ENCODE measurements at places on chromosomes 3 and 15.

- no peak for DNase-seq
Measured at GRCh38 chr3:170553788-170554757, 31.8 kb downstream of the SLC7A14 start.

DNA sequence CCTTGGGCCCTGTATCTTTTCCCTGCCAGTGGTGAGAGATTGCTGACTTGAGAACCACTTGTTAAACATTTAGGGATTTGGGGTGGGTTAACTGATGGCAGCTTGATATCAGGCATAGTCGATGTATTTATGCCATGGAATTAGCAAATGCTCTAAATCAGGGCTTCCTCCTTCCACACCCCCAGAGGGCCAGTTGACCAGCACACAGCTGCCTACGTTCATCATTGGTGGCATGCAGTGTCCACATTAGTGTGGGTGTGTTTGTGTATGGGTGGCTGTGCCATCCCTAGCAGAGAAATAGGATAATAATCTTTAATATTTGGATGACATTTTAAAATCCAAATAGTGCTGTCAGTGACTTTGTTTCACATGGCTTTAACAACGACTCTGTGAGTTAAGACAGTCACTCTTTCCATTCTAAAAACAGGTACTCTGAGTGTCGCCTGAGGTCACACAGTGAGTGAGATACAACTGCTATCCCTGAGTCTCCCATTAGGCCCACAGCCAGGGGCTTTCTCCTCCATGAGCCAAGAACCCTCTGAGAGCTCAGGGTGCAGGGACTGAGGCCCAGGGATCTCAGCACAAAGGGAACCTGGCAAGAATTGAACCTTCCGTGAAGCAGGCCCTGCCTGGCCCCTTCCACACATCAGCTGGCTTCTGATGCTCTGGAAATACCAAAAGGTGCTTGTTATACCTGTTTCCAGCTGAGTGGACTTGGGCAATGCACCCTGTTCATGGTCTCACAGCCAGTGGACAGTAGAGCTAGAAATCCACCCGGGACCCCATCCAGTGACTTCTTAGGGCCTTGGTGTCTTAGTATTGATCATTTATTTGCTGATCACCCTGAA is 4.3 kb upstream of the LTF start:
- DNase-seq, result no peak

GRCh38 chr3:20141316-20141715 is 44.7 kb downstream of the SGO1 start:
- no peak for DNase-seq

DNA sequence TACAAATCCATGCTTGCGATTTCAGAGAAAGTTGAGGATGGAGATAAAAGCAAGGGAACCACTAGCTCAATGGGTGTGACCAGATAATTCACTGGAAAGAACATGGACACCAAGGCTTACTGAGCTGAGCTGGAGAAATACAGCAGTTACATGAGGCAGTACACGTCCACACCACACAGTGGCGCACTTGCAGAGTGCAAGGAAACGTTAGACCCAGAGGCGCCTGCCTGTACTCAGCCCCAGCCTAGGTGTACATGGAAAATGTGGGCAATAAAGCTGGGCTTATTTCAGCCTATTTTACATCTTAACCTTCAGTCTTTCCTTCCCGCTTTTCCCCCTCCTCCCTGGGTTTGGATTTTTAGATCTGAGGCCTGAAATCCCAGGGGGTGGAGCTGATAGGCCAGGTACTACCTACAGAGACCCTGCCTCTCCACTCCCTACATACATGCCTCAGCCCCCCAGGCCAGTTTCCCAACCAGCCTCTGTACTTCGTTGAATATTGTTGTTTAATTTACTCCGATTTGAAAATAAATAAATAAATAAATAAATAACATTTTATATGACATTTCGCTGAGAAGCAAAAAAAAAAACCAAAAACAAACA is 60.1 kb downstream of the PCOLCE2 start:
- DNase-seq, result peak; percentile 64

- no peak for DNase-seq
Measured at GRCh38 chr15:100183921-100184495, 157.8 kb downstream of the ADAMTS17 start.

DNA sequence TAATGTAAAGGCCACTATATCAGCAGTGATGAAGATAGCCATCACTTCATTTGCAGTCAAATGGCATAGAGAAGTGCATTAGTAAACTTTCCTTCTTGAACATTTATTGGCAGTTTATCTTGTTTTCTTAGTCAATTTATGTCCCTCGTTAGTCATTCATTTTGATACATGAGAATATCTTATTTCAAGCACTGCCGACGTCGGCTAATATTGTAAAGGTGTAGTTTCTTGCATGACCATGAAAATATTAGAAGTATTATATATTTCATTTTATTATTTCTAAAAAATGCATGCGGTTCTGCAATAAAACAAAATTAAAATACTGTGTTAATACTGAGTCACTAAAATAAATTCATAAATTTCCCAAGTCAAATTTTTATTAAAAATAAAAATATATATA is 751.6 kb upstream of the ROBO1 start:
- DNase-seq, result no peak

GRCh38 chr15:76901965-76902364 is 3.2 kb downstream of the SCAPER start:
- DNase-seq, result no peak

Data from NCI-H345 (cell line).